ENCODE measurements at places on chromosomes 1 and 21.

- no peak for DNase-seq
Measured at GRCh38 chr21:44499211-44499560, 40.8 kb downstream of the KRTAP10-1 start.

GRCh38 chr1:23217421-23218115 is at the start of gene HTR1D:
HTR1D (minus strand) TSS chr1:23217502; CDS start chr1:23194219, 23,283 bp downstream.
- no peak for DNase-seq

DNA sequence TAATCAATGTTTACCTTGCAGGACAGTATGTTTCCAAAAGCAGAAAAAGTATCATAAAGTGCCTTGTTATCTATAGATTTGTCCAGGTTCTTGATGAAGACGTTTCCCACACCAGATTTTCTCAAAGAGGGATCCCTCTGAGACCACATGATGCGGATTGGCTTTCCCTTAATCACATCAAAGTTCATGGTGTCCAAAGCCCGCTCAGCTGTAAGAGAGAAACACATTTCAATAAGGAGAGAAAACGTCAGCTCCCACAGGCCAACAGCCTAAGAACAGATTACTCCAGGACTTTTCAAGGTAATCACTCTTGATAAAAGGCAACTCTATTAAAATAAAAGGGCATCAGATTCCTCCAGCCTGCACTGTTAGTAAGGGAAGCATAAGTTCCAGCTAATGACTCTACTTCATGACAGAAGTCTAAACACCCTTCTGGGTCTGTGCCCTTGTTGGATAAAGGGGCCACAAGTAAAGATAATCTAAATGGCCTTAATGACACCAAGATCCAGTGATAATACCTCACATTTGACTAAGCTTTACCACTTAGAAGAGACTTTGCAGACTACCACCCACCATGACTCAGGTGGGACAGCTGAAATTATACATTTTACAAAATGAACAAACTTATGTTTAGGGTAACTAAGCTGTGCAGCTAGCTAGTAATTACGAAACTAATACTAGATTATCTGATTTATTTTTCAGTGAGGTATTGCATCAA is 4.1 kb downstream of the PABPC4 start:
- DNase-seq: no peak

- DNase-seq: peak; percentile 70
Measured at GRCh38 chr1:207745285-207745684, 6.6 kb upstream of the CD46 start.

- DNase-seq: no peak
Measured at GRCh38 chr21:31667639-31668038, 8.1 kb downstream of the SOD1 start.

DNA sequence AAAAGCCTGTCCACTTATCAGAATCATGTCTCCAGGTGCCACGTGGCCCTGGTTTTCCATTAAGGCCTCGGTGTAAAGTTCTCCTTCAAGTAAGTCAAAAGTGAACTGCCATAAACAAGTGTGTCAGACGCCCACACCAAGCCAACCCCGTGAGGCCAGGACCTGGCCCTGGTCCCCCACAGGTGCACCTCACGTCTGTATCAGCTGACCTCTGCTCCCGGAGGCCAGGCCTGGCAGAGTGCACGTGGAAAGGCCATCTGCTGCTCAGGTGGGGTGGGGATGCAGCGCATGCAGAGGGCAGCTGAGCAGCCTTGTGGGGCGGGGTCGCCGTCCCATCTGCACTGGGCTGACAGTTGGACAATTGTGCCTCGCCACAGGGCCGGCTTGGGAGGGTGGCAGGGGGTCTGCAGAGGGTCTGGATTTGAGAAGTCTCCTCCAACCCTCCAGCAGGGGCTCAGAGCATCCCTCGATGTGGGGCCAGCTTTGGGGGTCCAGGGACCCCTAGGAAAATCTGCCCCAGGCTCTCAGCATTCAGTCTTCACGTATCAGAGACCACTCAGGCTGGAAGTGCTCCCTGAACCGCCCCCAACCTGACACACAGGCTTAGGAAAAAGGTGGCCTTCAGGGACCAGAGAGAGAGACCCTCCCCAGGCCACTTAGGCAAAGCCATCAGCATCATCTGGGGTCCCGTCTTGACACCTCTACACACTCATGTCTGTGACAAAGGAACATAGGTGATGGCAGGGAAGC is 3.0 kb downstream of the SLC19A1 start:
- DNase-seq: no peak

GRCh38 chr1:67194209-67194863 is 28.1 kb downstream of the IL23R start:
- DNase-seq: no peak

- DNase-seq: no peak
Measured at GRCh38 chr1:94552071-94552586, 10.6 kb upstream of the F3 start.

- peak; percentile 14 for DNase-seq
Measured at GRCh38 chr1:175481126-175482070, 262.0 kb downstream of the TNR start.

DNA sequence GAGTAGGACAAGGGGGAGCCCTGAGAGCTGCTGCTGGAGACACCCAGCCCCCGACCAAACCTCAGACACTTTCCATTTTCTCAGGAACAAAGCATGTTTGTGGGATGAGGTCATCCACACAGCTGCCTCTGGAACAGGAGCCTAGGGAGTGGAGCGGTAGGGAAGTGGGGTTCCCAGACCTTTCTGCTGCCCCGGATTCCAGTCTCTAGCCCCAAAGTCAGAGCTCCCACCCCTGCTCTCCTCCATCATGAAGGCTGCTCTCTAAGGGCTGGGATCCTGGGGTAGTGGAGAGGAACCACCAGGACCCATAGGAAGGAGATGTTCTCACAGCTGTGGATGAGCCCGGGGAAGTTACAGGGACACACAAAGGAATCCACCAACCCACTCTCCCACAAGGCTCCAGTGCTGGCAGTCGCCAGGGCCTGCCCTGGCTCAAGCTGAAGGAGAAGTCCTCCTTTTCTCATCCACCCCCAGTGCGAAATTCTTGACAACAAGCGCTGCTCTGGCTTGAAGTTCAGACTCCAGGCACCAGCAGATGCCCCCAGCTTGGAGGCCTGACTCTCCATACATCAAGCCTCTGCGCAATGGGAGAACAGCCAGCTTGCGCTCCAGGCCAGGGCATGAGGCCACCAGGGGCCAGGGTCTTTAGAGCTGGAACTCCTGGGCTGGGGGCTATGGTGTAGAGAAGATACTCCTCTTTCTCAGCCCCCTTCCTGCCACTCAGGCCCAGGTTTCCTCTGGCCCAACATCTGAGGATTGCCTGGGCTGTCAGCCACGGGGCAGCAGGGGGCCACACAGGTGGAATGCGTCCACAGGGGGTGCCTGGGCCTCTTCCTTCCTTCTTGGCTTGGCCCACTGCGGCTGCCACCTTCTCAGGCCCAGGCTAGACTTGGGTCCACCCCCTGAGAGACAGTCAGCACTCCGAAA is 4.5 kb downstream of the FHL3 start:
- peak; percentile 90 for DNase-seq

- peak; percentile 50 for DNase-seq
Measured at GRCh38 chr1:212457740-212458338, 25.1 kb downstream of the NENF start.

DNA sequence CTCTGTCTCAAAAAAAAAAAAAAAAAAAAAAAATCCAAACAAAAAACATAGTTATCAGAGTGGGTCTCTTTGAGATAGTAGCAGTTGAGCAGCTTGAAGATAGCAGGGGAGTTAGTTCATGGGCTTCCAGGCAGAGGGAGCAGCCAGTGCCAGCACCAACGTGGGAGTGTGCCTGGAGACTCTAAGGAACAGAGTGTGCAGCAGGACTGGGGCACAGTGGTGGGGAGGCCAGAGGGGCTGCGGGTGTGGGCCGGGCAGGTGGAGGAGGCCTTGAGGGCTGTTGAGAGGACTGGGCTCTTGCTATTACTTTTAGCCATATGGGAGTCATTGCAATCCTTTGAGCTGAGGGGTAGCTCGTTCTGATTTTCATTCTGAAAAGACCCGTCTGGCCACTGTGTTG is 63.8 kb downstream of the RYR2 start:
- DNase-seq: no peak

- no peak for DNase-seq
Measured at GRCh38 chr1:219086956-219087469, 86.7 kb upstream of the LYPLAL1 start.

GRCh38 chr1:37995751-37996345 is 6.0 kb upstream of the SF3A3 start:
- peak; percentile 88 for DNase-seq

GRCh38 chr1:178093951-178094738 is at the start of gene RASAL2:
RASAL2 (plus strand) TSS chr1:178094104; CDS start chr1:178094493, 389 bp downstream.
- peak; percentile 76 for DNase-seq

DNA sequence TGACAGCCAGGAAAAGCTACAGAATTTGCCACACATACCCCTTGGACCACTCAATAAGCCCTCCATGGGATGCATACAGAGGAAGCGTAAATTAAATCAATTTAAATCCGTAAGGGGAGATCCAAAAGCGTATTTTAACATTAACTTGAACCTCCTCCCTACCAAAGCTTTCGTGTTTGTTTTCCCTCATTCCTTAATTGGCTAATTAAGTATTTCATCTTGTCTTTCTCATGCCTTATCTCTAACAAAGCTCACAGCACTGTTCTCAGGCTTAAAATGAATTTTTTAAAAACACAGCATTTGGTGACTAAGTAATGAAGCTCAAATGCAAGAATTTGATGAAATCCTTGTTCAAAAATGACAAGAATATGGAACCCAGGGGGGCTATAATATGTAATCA is 3.1 kb downstream of the PTPN14 start:
- DNase-seq: no peak

DNA sequence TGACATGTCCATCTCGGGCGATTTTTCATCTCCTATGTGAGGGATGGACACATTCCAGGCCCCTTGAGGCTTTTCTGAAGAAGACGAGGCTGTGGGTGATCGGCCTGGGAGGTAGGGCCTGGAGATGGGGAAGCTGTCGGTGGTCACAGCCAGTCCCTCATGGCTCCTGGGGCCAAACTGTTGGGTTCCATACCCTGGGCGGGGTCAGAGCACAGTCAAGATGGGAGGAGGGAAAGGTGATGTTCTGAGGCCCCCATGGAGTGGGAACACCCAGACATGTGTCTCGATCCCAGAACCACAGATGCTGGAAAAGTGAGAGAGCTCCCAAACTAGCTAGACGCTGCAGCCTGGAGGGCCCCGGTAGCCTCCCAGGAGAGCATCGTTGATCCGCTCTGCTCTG is 157.5 kb upstream of the C1orf174 start:
- DNase-seq: no peak

- no peak for DNase-seq
Measured at GRCh38 chr1:228754646-228755268, 19.5 kb downstream of the RHOU start.

GRCh38 chr1:157119448-157119847 is 18.7 kb downstream of the ETV3 start:
- no peak for DNase-seq

- no peak for DNase-seq
Measured at GRCh38 chr1:205706601-205707502, 26.5 kb upstream of the SLC45A3 start.

- DNase-seq: no peak
Measured at GRCh38 chr1:117359561-117360289, 7.5 kb upstream of the MAN1A2 start.

DNA sequence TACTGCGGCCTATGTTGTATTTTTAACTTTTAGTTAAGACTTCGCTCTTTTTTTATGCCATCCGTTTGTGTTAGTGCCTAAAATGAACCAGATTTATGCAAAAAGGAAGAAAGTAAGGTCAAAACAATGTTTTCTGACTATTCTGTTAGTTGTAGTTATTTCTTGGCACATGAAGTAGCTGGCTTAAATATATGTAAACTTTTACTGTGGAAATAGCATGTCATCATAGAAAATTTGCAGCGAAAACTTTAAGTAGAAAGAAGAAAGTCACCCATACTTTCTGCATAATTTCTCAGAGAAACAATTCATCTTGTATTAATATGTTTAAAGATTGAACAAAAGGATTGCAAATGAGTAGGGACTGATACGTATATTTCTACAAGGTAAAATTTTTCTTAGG is 106.4 kb downstream of the NEK7 start:
- DNase-seq: no peak

- no peak for DNase-seq
Measured at GRCh38 chr21:33312121-33312520, 12.6 kb upstream of the IFNAR1 start.

DNA sequence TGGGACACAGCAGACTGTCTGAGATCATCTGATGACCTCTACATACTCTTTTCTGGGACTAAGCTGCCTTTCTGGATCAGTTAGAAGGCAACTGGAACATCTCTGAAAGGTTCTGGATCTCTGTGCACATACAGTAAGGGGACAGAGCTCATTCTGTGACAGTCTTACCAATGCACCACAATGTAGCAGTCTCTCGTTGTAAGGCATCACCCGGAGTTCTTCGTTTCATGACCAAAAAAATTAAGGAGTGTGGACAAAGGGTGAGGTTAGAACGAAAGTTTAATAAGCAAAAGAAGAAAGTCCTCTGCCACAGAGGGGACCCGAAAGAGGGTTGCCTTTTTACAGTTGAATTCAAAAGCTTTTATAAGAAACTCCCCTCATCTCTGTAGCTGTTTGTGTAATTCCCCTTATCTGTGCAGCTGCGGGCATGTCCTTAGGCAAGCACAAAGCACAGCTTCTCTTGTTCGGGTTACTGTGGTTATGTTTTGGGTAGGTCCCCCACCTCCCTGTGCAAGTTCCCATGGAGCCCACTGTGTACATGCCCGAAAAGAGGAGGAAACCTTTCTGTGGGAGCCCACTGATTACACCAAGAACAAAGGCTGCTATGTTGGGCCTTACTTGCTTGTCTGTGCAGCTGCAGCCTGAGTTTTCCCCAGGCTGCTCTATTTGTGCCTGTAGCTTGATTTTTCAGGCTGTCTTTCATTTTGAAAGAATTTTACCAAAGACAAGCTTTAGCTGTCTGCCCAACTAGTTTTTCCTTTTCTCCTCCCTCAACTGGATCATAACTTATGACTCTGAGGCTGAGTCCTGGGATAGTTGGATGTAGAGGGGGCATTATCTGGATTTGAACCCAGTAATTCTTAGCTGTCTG is 53.1 kb upstream of the CACNA1E start:
- no peak for DNase-seq

GRCh38 chr1:85047472-85048295 is 616 bp downstream of the MCOLN3 start:
- DNase-seq: peak; percentile 8

- peak; percentile 87 for DNase-seq
Measured at GRCh38 chr1:228860911-228861831, 125.9 kb downstream of the RHOU start.

DNA sequence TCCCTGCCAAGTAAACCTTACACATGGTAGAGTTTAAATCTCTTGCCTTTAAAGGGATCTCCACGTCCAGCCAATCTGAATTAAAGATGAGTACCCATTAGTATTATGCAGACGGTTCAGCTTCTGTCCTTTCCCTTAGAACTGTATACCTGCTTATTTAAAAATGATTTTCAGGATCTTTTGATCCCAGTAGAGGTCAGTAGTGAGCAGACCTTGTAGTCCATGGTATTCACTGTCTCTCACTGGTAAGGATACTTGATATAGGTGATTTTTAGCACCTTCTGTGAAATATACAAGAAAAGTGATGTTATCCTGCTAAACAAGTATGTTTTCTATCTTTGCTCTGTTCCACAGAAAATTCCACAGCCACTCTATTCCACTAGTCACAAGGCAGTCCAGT is 1211.6 kb upstream of the ADGRL4 start:
- DNase-seq: peak; percentile 49
